ENCODE measurements at places on chromosomes 4 and X.

DNA sequence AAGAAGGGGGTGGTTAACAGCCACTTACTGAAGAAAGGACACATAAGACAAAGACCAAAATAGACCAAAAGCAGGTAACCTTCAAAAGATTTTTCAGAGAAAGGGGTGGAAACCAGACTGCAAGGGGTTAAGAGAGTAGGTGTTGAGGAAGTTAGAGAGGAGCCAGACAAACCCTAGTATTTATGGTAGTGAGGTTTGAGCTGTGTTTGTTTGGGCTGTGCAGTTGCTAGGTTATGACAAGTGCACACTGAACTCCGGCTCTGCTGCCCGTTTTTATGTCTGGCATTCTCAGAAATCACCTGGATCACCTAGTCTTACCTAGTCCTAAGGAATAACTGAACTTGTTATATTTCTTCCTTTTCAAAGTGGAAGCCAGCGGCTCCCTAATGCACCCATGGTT lies 22.9 kb upstream of the G3BP2 start:
- DNase-seq: peak; percentile 71

DNA sequence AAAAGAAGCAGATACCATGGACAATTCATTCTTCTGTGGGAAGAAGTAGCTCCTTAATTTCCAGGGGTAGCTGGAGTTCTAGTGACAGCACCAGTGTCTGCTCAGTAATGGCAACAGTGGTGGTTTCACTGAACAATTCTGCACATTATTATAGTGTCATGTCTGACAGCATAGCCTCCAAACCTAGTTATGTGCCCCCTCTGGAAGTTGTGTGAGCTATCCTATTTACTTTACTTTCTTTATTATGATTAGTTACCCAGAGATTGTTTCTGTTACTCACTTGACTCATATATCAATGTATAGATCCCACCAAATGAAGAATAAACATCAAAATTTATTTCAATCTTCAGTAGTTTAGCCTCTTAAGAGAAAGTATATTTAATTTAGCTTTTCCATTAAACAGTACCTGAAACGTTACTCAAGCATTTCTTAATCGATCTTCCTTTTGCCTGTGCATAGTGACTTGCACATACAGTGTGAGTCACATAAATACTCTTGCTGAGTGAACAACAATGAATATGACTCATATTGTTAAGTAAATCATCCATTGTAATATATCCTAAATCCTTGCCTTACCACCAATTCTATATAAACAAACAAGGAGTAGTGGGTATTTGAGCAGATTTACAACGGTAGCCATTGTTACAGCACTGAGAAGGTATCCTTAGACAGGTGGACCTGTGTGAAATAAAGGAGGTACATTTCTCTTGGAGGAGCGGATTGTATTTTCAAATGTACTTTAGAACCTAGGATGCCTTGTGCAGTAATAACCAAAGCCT lies 534.7 kb downstream of the ANKRD50 start:
- DNase-seq: no peak

DNA sequence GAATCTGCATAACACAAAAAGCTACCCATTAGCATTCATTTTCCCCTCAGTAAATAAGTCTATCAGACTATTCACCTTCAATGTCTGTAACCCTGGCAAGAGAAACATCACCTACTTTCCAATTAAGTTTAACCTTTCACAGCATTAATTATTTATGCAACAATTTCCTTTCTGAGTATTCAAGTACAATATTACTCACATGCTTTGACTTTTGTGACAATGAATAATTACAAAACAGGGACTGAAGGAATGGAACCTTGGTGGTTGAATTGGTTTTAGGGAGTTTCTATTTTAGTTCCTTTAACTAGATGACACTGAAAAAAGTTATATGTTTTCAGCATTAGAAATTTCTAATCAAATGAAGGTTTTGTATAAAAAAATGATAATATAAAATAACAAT lies 932.3 kb upstream of the EPHA5 start:
- DNase-seq: no peak

- DNase-seq: peak; percentile 3
Measured at GRCh38 chr4:74158466-74159142, 686 bp downstream of the MTHFD2L start.

- DNase-seq: no peak
Measured at GRCh38 chr4:186104890-186105646, 564 bp downstream of the FAM149A start.

DNA sequence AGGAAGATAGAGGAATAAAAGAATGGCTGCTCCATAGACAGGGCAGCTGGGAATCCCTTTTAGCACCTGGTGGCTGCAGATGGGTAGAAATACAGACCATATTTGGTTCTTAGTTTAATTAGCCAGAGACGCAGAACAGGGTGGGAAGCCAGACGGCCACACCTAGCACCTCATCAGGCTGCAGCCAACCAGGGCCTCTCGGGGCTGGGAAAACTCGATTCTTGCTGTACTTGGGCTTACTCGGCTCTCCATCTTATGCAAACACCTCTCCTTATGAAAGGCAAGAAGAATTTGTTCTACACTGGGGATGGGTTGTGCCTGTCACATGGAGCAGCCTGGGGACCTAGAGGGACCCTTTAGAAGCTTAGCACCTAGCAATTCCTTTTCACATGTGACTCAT lies 19.7 kb downstream of the IRAK1 start:
- DNase-seq: no peak

DNA sequence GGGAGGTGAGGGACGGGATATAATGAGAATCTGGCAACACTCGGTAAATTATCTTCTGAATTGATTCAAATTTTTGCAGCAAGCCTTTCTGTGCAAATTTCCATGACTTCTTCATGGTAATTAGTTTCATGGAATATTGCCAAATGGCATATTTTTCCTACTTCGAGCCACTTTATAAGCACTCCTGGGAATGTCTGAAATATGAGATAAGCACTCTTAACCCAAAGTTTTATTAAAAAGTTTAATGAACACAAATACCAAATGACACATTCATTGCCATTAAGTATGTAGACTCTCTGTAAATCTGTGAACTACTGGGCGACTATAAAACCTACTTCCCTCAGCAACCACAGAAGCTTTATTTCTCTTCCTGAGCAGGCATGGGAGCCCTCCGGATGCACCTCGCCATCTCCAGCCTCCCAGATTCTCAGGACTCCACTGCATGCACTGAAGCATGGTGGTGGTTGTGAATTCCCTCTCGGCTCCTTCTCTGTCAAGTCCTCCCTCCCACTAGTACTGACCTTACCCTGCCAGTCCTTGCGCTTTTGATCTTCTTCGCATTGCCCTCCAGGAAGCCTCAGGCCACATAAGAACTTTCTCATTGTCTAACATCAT lies 154.4 kb upstream of the RPL34 start:
- peak; percentile 57 for DNase-seq

GRCh38 chr4:91519155-91519554 lies 784.6 kb upstream of the GRID2 start:
- DNase-seq: peak; percentile 6

DNA sequence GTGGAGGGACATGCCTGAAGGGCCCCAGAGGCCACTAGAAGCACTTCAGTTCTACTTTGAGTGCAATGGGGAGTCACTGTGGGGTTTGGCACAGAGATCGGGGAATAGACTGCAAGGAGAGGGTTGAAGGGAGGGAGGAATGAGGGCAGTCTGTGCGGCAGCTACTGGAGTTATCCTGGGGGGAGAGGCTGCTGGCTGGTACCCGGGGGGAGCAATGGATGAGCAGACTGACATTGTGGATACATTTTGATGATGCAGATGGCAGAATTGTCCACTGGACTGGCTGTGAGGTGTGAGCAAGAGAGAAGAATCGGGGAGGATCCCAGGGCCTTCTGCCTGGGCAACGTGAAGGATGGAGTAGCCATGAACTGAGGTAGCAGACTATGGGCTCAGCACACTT lies 2.8 kb upstream of the MAMLD1 start:
- DNase-seq: peak; percentile 41

GRCh38 chrX:47683184-47683828 lies 24.3 kb upstream of the UXT start:
- no peak for DNase-seq

DNA sequence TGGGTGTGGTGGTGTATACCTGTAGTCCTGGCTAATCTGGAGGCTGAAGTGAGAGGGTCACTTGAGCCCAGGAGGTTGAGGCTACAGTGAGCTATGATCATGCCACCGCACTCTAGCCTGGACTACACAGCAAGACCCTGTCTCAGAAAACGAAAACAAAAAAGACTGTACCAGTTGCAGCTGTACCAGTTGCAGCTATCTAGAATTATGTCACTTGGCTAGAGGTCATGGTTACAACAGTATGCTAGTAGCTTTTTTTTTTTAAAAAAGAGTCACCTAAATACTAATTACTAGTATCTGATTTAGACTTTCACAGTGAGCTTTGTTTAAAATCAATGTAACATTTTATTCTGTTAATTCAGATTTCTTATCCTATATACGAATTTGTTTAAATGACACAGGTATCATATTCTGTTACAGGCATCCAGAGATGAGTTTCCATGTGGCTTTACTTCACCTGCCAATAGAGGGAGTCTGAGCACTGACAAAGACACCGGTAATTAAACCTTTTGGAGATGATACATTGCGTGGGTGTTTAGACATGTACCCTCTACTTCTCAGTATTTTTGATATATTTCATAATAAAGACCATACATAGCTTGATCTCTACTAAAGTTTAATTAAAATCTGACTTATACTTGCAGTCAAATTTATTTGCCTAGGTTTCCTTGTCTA lies 100.2 kb upstream of the IL13RA1 start:
- no peak for DNase-seq

- no peak for DNase-seq
Measured at GRCh38 chr4:117691572-117692351, 342.5 kb upstream of the NDST3 start.

- no peak for DNase-seq
Measured at GRCh38 chrX:75546724-75547511, 24.1 kb upstream of the ZDHHC15 start.

GRCh38 chr4:153679486-153679885 lies 4.6 kb upstream of the TLR2 start:
- DNase-seq: no peak

DNA sequence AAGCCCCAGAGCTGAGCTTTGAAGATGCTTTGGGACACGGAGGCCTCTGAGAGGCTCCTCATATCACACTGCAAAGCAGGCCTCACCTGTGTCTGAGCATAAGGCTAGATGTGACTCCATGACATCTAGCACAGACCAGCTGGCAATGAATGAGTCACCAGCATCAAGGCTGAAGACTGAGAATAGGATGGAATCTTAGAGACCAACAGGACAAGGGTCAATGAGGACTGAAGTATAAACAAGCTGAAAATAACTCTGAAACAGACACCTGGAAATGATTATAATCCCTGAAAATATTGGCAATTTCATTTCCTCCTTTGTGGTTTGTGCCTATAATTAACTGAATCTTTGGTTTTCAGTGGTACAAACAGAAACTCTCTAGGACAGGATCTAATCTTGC lies 87.1 kb upstream of the PRPS1 start:
- DNase-seq: no peak

GRCh38 chr4:158895797-158896576 lies 127.2 kb downstream of the FNIP2 start:
- DNase-seq: no peak

DNA sequence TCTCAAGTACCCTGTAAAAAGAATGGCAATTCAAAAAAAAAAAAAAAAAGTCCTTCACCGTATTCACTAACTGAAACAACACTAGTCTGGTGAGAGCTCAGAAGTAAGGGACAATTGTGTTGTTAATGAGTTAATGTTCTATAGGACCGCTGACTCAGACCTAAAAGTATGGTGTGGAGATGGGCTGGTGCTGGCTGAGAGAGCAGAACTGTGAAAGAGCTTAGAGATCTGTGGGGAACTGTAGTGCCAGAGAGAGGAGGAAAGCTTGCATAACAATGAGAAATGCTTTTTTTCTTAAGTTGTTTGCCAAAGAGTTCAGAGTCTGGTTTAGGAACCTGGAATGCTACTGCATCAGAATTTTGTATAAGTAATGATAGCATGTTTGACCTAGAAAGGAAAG lies 65.1 kb downstream of the LHFPL1 start:
- no peak for DNase-seq

DNA sequence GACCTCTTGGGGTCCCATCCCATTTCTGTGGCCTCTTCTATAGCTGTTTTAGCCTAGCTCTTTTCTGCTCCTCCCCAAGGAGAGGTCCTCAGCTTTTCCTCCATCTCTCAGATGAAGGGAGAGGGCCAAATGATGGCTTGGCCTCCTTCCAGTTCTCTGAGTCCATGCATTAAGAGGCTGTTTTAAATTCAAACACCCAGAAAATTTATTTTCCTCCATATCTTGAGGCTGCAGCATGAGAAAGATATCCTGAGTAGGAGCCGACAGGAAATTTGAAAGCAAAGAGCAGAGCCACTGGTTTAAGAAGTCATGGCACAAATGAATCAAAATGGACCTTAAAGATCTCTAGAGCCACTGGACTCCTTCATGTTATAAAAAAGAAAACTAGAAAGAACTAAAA lies 558.8 kb downstream of the MID1IP1 start:
- DNase-seq: no peak

DNA sequence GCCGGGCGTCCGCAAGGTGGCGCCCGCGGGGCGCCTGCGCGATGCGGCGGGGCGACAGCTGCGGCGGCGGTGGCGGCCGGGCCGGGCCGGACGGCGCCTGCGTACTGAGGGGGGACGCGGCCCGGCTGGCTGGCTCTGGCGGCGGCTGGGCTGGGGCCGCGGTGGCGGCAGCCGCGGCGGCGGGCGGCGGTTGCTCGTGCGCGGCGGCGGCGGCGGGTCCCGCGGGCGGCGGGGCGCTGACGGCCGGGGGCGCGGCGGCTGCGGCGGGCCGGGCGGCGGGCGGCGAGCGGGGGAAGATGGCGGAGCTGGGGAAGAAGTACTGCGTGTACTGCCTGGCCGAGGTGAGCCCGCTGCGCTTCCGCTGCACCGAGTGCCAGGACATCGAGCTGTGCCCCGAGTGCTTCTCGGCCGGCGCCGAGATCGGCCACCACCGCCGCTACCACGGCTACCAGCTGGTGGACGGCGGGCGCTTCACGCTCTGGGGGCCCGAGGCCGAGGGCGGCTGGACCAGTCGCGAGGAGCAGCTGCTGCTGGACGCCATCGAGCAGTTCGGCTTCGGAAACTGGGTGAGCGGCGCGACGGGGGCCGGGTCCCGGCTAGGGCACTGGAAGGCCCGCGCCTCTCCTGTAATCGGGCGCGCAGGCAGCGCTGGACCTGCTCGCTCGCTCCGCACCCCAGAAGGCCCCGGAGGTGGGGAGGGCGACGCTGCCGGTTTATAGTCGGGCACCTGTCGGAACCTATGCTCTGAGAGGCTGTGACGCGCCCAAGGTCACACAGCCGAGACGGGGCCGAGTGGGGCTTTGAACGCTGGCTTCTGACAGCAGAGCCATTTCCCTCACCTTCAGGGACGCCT lies at the start of gene TADA2B:
Gene TADA2B (plus strand): TSS at position 89 of the 853 bp plus-strand sequence. CDS start 208 bp downstream, at position 297.
- DNase-seq: peak; percentile 76
